Diencephalon (tissue), 1 donor: ENCODE measurements at places on chromosomes 6 and 20. TPM values are rescaled to one million over a fixed set of nuclear protein-coding genes. Genes with fewer than 3 reads are reported as not detected.

The BTNL2 gene
- total RNA-seq: not detected

The ULBP3 gene
- total RNA-seq: 14.1 TPM

The CFB gene
- total RNA-seq: 3.2 TPM

The MYB gene
- 4.8 TPM for total RNA-seq

The SLC16A10 gene
- total RNA-seq: 20.1 TPM

The CTCFL gene
- 0.23 TPM for total RNA-seq
